ENCODE measurements at places on chromosomes 4 and X.

DNA sequence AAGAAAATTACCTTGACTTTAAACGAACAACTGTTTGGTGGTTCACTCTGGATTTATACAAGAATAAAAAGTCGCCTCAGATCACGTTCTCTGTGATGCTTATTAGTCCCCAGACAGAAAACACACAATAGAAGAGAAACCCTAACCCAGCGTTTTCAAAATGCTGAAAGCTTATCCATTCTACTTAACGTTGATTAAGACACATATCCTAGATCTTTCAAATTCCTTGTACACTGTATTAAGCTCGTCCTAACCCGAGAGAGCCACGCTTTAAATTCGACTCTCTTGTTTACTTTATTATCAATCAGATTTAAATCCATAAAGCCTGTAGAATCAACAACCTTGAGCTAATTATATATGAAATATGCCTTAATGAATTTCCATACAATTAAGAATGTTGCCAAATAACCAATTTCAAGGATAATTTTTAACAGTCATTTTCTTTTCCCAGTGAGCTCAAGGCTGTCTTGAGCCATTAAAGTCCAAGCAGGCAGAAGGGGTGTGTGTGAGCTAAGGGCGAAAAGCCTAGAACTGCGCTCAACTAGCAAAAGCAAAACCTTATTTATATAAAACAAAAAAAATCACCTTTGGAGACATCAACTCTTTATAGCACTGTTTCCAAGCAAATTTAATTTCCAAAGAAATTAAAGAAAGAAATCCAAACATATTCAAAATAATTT, 981 bp upstream of the PITX2 start:
- no peak for DNase-seq

- DNase-seq: no peak
Measured at GRCh38 chr4:96558466-96558865, 718.6 kb downstream of the PDHA2 start.

- no peak for DNase-seq
Measured at GRCh38 chr4:143586080-143586479, 72.6 kb downstream of the SMARCA5 start.

- no peak for DNase-seq
Measured at GRCh38 chrX:10728806-10729389, 108.5 kb upstream of the MID1 start.

GRCh38 chrX:53116101-53116500, 22.2 kb downstream of the KANTR start:
- DNase-seq: no peak

DNA sequence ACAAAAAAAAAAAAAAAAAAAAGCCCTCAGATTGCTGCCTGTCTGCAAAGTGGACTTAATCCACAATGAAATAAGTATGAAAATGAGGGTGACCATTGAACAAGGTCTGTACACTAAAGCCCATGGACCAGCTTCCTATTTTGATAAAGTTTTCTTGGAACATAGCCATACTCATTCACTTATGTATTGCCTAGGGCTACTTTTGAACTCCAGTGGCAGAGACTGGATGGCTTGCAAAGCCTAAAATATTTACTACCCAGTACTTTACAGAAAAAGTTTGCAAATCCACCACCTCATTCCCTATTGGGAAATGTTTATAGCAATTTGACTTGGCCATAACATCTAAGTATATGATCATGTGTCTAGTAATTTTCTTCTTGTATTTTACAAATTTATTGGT, 481.7 kb downstream of the NAF1 start:
- DNase-seq: no peak

- no peak for DNase-seq
Measured at GRCh38 chr4:98501383-98501782, 157.0 kb downstream of the TSPAN5 start.
